ENCODE measurements at places on chromosomes 4 and X.

DNA sequence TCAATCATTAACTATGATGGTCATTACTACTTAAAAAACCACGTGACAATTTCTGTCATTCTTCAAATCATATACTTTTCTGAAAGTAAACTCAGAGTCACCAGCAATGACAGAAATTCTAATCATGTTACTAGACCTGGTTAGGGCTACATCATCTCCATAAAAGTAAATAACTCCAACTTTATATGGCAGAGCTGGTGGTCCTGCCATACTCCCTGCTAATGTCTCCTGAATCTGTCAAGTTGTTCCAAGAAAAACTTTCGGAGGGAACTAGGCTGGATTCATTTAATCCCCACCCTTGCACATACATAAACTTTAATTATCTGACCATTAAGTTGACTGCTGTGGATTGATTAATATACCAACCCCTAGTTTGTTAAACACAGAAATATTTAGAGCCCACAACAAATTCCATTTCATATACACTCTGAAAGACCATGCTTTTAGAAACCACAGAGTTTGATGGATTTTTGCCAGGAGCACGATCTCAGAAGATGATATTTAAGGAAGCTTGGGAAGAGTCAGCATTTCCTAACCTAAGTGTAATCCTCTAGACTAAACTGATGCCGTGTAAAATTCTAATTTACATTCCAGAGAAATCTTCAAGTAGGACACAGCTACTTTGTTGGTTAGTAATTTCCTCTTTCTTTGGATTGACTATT is 577.0 kb downstream of the FAT4 start:
- DNase-seq = no peak

- DNase-seq = no peak
Observed at GRCh38 chr4:95216636-95217035, 332.1 kb downstream of the UNC5C start.

GRCh38 chr4:180028682-180029081 is 2214.5 kb upstream of the TENM3 start:
- DNase-seq = no peak

- no peak for DNase-seq
Observed at GRCh38 chr4:152325831-152326230, 210.1 kb downstream of the FBXW7 start.

DNA sequence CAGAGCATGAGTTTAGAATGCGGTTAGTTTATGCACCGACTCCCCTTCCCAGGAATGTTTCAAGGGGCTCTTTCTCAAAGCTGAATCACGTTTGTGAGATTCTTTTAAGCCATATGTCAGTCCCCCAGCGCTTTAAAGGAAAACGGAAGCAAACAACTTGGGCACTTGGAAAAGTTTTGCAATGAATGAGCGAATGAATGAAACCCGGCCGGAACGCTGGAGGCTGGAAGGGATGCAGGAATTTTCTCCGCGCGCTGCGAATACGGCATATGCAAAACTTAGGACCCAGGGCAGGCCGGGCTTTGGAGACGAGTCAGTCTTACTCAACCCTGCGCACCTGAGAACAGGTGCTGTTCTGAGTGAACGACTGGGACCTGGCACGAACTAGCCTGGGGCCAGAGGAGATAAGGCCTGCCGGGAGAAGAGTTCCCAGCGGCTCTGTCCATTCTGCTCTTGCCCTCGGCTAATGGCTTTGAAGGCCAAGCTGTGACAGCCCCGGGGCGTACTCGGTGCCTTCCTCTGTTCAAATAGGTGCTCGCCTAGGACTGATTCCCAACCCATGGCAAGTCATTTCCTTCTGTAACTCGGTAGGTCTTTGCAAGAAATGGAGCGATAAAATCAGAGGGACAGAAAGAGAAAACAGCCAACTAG is 743 bp upstream of the NRK start:
- DNase-seq = no peak

DNA sequence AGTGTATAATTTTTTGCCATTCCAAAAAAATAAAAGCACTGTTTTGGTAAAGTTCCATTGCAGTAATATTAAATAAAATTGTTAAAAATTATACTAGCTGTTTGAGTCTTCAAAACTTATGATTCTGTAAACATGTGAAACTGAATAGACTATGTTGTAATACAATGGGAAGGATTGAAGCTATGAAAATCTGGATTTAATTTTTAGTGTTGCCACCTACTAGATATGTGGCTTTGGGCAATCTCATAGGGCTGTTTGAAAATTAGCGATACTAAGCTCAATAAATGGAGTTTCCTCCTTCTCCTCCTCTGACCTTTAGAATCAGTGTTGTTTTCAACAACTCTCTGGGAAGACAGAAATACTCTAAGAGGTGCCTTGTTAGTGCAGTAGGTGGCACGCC is 4.5 kb downstream of the PGRMC2 start:
- no peak for DNase-seq

GRCh38 chr4:79872738-79873137 is 200.3 kb downstream of the ANTXR2 start:
- no peak for DNase-seq

GRCh38 chr4:115054836-115055235 is 58.6 kb downstream of the NDST4 start:
- DNase-seq = no peak

- DNase-seq = no peak
Observed at GRCh38 chrX:13938051-13938828, 91.5 kb downstream of the GEMIN8 start.

DNA sequence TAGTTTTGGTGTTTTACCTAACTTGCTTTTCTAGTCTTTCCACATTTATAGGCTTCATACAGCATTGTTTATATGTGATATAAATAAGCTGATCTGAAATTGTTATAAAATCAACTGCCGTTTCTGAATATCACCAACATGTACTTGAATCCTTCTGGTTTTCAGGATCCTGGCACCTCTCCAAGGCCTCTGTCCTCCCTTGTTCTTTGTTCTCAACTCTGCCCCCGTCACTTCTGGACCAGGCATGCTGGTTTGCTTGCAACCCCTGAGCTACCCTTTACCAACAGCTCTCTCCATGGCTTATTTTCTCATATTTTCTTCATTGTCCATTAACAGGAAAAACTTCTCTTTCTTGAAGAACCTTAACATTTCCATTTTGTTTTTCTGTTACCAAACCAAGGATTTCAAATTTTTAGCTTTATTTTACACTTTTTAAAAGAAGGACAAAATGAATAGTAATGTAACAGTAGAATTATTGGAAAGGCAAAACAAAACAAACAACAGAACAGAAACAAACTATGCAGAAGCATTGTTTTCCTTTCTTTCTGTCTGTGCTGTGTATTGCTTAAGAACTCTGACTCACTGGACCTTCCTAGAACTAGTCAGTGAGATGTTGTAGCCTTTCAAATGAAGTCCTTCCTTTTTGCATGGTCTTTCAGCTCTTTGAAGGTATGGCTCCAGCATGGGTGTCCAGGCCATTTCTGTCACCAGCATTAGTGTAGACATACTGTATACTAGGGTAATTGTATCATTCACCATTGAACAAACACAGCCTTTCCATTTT is 44.8 kb downstream of the BANK1 start:
- no peak for DNase-seq

GRCh38 chrX:21885568-21885967 is 29.8 kb downstream of the YY2 start:
- no peak for DNase-seq

GRCh38 chr4:8869898-8870646 is 1.6 kb downstream of the HMX1 start:
- DNase-seq = no peak

DNA sequence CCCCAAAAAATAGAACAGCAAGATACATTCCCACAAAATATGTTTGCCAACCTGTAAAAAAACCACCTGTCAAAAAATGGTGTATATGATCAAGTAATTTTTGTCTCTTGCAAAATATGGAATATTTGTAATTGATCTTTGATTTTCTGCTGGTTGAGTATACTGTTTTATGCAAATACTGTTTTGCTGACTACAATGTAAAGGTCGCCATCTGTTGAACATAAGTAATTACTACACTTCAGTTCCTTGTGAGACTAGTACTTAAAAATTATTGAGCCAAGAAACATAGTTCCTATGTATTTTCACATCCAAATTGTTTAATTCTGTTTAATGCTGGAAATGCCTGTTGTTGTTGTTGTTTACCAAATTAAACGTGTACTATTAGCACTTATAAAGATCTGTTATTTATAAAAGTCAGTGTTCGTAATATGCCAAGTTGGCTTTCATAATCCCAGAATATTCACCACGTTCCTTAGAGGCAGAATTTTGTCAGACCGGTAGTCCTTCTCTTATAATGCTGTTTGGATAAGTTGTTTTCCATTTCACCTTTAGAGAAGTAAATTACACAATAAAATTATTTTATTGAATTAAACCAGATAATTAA is 144.2 kb downstream of the PDLIM5 start:
- DNase-seq = no peak

- no peak for DNase-seq
Observed at GRCh38 chr4:189299706-189300105, 641.0 kb upstream of the FRG1 start.

DNA sequence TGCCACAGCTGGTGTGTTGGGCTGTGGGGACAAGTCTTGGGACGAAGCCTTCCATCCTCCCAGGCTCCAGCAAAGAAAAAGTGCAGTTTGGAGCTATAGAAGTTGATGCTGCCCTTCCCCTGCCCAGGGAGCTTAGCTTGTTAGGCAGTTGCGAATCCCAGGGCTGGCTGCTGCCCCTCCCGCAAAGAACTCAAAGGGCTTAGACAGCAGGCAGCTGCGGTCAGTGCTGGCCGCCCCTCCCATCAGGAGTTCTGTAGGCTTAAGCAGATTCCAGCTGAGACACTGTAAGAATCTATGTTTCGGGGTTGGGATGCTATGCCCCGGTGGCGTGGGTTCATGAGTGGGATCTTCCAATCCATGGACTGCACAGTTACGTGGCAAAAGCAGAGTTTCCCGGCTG is 956.7 kb downstream of the GLUD2 start:
- no peak for DNase-seq

GRCh38 chrX:63012574-63012973 is 338.6 kb downstream of the SPIN4 start:
- no peak for DNase-seq

DNA sequence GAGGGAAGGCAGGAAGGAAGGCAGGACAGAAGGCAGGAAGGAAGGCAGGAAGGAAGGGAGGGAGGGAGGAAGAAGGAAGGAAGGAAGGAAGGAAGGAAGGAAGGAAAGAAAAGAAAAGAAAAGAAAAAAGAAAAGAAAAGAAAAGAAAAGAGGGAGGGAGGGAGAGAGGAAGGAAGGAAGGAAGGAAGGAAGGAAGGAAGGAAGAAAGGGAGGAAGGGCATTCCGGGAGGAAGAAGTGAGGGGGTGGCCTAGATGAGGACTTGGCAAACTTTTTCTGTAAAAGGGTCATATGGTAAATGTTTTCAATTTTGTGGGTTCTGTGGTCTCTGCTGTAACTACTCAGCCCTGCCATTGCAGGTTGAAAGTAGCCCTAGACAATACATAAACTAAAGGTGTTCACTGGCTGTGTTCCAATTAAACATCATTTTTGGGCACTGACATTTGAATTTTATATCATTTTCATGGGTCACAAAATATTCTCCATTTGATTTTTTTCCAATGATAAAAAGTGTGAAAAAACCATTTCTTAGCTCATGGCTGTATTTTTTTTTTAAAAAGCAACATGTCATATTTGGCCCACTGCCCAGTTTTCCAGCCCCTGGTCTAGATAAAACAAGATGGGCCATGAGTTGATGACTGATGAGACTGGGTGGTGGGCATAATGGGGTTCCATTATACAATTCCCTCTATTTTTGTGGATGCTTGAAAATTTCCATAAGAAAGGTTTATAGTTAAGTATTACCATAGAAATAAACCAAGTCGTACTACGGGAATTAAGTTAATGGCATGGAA is 3.1 kb downstream of the ZNF630 start:
- DNase-seq = no peak

GRCh38 chr4:55256787-55257186 is 89.3 kb upstream of the SRD5A3 start:
- no peak for DNase-seq

DNA sequence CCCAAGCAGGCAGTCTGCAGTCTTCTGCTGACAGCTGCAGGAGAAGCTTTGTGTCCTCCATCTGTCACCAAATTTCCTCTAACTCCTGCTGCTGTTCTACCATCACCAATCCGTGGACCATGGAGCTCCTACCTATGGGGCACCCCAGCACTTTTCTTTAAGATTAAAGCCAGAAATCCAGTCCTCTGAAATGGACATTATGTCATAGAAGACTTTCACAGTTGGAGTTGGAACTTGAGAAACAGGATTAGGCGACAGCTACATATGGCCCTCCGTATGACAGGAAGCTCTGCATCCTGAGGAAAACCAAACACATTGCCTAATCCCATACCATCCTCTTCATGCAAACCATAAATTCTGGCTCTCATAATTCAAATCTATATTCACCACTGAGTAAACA is 470.6 kb upstream of the GALNTL6 start:
- no peak for DNase-seq

- DNase-seq = no peak
Observed at GRCh38 chrX:78283511-78283910, 43.9 kb downstream of the CYSLTR1 start.

DNA sequence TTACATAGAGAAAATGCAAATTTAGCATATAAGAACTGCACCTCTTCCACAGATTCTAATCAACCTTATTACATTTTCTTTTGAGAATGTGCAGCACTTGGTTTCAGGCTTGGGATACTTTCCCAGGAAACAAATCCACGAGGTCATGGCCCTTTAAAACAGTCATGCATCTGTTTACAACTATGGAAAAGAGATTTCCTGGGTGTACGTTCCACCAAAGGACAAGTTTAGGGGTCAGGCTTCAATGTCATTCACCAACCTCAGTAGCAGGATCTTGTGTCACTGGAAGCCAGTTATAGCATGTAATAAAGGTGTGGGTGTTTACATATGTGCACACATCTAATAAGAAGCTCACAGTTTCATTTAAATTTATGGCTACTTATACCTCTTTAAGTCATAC is 30.7 kb downstream of the EREG start:
- no peak for DNase-seq

DNA sequence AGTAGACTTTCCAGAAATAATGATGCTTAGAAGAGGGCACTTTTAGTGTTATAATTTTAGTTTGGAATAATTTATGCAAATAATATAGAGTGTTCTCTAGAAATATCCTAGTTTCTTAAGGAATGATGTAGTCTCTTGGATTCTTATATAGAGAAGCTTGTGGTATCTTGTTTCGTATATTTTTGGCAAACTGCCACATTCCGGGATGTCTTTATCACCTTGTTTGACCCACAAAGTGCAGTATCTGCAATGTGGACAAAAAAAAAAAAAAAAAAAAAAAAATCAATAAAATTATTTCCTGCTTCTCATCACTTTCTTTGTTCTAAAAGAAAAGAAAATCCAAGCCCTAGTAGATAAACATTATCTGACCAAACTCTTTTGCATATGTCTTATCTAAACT is 1577.7 kb upstream of the TENM3 start:
- no peak for DNase-seq
